HAP-1 (cell line): ENCODE measurements at places on chromosomes 7 and 10.
A peak's percentile ranks its signal among the peaks of the same experiment; 100 is the strongest.

DNA sequence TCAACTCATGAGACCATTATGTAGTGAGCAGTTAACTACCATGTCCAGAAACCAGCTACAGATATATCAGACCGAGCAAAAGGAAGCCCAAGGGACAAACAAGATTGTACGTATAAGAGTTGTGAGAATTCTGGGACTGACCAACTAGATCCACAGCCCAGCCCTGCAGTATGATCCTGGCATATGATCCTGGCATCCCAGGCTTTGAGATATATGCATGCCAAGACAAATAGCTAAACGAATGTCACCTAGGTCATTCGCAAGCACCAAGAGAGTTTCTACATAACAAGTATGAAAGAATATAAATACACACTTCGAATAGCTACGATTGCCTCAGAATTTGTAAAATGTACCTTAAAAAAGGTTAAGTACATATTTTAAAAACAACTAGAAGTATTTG is 56.4 kb upstream of the PMPCB start:
- no peak for DNase-seq

GRCh38 chr7:92590711-92591310 is 621 bp upstream of the FAM133B start:
- DNase-seq, result no peak

DNA sequence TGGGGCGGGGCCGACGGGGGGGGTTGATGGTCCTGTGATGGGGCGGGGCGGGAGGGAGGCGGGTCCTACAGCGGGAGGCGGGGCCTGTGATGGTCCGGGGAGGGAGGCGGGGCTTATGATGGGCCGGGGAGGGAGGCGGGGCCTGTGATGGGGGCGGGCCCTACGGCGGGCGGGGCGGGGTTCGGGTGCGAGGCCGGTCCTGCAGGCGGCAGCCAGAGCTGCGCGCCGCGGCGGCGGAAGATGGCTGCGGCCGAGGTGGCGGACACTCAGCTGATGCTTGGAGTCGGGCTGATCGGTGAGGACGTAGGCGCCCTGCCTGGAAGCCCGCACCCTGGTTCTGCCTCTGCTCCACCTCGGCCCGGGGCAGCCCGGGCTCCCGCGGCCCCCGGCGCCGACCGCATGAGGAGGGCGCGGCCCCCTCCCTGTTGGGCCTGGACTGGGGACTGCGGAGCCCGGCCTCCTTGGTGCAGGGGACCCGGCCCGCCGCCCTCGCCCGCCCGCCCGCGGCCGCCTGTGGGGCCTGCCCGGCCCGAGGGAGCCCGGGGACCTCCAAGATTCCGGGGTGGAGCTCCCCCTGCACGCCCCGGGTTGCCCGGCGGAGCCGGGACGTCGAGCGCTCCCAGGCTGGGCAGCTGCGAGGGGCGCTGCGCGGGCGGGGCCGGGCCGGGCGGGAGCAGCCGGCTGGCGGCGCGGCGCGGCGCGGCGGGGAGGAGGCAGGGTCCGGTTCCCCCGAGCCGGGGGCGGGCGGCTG is at the start of gene DENND10:
TSS of gene DENND10 (plus strand) at position 211 of the 751 bp plus-strand sequence. CDS start at position 241, 30 bp downstream.
- DNase-seq, result peak; percentile 90

GRCh38 chr10:125135771-125136035 is 24.7 kb downstream of the CTBP2 start:
- no peak for DNase-seq

GRCh38 chr7:105745681-105746330 is 130.6 kb downstream of the ATXN7L1 start:
- DNase-seq, result no peak

- DNase-seq, result peak; percentile 70
Measured at GRCh38 chr10:4981722-4982471, 18.7 kb downstream of the AKR1C1 start.

- DNase-seq, result no peak
Measured at GRCh38 chr7:2460641-2461040, 15.6 kb downstream of the GRIFIN start.

- no peak for DNase-seq
Measured at GRCh38 chr7:38844952-38845563, 63.9 kb downstream of the VPS41 start.

DNA sequence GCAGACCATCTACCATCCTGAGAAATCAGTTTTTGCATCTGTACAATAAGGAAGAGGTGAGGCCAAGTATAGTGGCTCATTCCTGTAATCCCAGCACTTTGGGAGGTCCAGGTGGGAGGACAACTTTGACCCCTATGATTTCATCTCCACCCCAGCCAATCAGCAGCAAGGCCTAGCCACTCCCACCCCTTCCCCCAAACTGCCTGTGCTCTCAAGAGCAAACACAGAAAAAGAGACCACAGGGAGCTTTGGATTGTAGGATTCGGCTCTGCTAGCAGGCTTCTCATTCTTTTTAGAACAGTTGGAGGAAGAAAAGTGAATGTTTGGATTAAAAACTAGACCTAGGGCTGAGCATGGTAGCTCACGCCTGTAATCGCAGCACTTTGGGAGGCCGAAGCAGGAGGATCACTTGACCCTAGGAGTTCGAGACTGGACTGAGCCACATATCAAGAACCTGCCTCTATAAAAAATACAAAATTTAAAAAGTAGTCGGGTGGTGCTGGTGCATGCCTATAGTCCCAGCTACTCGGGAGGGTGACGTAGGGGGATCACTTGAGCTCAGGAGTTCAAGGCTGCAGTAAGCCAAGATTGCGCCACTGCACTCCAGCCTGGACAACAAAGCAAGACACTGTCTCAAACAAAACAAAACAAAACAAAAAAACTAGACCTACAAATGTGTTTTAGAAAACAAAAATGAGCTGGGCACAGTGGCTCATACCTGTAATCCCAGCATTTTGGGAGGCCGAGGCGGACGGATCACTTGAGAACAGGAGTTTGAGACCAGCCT is 25.1 kb upstream of the PROSER2 start:
- no peak for DNase-seq

GRCh38 chr7:100221231-100221718 is 1.5 kb downstream of the PVRIG start:
- no peak for DNase-seq

DNA sequence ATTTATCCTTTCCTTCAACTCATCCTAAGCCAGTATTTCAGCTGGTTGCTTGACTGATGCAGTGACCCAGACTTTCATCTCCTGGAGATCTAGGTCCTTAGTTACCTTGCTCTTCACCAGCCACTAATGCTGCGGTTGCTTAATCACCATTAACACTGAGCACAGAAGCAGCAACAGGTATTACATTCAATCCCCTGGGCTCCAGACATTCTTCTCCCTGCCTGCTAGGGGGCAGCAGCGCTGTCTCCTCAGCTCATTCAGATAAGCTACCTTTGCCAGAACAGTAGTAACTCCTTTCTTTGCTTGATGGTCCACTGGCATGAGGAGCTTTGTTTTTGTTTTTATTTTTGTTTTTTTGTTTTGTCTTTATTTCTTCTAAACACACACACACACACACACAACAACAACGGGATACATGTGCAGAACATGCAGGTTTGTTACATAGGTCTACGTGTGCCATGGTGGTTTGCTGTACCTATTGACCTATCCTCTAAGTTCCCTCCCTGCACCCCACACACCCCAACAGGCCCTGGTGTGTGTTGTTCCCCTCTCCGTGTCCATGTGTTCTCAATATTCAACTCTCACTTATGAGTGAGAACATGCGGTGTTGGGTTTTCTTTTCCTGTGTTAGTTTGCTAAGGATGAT is 1043.2 kb upstream of the C7orf33 start:
- DNase-seq, result peak; percentile 44
